ENCODE measurements at places on chromosomes 7 and 10.

- DNase-seq = no peak
These were observed 76.3 kb downstream of the DKK1 start for GRCh38 chr10:52390388-52390787.

DNA sequence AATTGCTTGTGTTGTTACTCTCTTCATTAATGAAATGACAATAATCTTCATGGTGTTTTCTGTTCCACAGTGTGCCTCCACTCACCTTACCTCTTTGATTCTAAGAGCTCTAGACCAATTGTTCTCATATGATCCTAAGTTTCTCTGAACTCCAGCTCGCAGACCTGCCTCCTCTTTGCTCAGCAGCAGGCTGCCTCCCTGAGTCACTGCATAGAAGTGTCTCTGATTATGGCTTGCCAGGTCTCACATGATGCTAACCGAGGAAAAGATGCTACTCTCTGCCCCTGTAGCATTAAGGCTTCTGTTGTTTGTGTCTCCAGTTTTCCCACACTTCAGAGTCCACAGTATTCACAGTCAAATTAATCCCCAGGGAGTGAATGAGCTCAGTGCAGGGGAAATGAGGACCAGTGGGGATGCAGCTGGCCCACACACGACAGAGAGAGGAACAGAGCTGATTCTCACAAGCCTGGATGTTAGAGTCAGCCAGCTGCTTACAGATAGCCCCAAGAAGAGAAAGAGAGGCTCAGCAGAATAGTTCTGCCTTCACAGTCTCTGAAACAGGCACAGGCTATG lies 145.9 kb upstream of the EGR2 start:
- no peak for DNase-seq

DNA sequence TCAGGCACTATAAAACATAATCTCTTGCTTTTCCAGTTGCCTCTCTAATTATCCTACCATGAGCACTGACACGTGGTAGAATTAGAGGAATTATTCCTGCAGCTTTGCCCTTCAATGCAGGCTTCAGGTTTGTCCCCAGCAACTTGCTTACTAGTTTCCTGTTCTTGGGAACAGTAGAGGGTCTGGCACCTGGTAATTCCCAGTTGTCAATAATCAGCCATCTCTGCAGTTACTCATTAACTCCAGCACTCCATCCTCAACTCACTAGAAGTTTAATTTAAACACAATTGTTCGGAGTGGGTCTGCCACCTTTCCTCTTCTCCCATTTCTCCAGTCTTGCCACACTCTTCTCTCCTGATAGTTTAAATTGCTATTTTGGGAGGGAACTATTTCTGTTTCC lies 324.3 kb upstream of the KIAA1217 start:
- no peak for DNase-seq

DNA sequence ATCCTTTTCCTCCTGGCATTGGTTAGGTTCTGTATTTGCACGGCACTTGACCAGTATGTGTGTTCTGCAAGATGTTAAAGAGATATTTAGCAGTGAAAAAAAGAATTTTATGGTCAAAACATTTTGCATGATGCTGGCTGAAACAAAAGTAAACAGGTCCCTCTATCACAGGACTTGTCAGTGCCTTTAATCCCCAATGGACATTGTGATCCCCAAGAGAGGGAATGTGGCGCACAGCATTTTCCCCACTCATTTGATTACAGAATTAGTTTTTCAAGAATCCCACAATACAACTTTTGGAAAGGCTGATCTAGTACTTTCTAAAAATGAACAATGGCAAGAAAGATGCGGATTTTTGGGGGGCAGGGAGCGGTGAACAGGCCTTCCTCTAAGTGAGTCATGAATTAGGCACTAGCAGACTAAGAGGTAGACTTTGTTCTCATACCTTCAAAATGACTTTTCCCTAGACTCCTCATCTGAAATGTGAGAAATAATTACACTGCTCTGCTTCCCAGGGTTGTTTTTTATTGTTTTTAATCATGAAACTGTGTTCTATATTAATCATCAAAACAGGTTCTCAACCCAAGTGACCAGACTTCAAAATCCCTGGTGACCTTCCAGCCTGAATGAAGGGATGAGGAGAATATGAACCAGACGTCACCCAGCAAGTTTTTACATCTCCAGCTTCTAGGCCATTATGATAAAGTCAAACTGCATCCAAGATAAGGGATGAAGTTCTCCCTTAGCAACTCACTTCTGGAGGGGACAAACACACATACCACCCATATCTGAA lies 8.6 kb downstream of the FBXW4 start:
- no peak for DNase-seq

- no peak for DNase-seq
These were observed 182.9 kb downstream of the DOCK4 start for GRCh38 chr7:112023282-112023681.

- no peak for DNase-seq
These were observed 308.8 kb downstream of the SEMA3D start for GRCh38 chr7:84877943-84878570.

- DNase-seq = no peak
These were observed 106.7 kb downstream of the REEP3 start for GRCh38 chr10:63627881-63628296.

DNA sequence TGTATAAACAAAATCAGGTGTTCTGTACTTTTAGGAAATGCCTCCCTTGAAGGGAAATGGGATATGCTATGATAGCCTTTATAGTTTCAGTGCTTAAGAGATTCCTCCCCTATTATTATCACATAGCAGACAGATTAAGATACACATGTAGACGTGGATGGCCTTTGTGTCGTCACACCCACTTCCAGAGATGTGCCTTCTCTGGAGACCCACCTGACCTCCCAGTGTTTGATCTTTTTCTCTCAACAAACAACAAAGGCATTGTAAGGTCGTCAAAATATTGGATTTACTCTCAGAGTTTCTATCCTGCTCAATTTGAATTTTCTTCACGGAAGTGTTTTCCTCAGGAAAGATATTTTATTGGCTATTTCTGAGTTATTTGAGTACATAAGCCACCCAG lies 25.7 kb upstream of the C1GALT1 start:
- no peak for DNase-seq

- no peak for DNase-seq
These were observed 245.7 kb downstream of the WDR11 start for GRCh38 chr10:121096617-121097431.

GRCh38 chr10:122859527-122859926 lies 13.9 kb upstream of the CUZD1 start:
- DNase-seq = no peak

- DNase-seq = no peak
These were observed 9.0 kb downstream of the SPOCK2 start for GRCh38 chr10:72079356-72079755.

GRCh38 chr7:127189074-127189473 lies 63.7 kb downstream of the GRM8 start:
- no peak for DNase-seq

DNA sequence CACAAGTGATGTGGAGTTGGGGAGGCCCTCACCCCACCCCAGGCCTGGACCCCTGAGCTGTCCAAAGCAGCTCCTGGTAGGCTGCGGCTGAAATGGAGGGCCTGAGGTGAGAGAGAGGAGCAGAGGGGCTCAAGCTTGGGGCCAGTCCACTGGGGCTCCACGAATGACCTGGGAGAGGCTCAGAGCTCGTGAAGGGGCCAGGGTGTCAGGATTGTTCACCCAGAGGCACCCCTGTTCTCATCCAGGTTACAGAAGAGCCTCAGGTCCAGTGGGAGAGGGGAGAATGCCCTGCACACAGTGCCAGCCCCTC lies 102.2 kb upstream of the RET start:
- no peak for DNase-seq

DNA sequence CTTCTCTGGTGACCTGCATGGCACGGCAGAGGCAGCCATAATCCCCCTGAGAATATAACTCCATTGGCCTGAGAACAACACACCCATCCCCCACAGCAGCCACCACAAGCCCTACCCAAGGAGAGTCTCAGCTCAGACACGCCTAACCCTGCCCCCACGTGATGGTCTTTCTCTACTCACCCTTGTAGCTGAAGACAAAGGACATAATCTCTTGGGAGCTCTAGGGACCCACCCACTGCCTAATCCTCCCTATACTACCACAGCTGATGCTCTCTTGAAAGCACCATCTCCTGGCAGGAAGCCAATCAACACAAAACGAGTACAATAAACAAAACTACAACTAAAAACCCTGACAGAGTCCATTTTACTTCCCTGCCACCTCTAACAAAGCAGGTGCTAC lies 30.7 kb upstream of the HPSE2 start:
- DNase-seq = no peak

DNA sequence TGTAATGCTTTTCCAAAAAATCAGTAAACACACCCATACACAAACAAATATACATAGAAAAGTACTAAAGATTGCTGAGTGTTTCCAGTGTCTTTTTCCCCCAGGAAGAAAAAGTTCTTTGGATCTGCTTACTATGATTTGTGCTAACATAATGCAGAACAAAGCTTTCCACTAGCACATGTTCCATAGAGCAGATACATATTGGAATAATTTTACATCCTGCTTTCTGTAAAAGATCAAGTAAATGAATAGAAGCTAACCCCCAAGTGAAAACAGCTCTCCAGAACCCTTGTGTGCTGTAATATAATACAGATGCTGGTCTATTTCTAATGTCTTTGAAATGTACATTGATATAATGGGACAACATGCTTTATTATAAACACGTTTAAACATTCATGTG lies 125.5 kb downstream of the PON1 start:
- DNase-seq = no peak

GRCh38 chr7:116161728-116162127 lies 48.6 kb upstream of the TES start:
- DNase-seq = no peak

- no peak for DNase-seq
These were observed 186.5 kb upstream of the BET1 start for GRCh38 chr7:94190599-94191061.

DNA sequence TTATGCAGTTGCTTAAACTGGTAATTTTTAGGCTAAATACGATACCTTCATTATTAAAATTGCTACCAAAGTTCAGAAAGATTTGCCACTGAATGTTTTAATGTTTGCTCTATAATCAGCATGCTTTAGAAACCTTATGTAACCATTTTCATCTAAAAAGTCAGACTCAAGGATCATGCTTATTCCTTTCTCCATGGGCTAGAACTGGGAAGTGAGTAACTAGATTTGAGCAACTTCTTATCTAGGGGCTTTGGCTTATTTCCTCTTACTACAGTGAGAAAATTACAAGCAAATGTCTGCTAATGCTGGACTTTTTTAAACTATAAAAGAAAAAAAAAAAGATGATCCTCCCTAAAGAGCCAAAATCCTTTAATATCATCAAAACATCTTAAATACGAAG lies 215.9 kb downstream of the CRPPA start:
- no peak for DNase-seq

DNA sequence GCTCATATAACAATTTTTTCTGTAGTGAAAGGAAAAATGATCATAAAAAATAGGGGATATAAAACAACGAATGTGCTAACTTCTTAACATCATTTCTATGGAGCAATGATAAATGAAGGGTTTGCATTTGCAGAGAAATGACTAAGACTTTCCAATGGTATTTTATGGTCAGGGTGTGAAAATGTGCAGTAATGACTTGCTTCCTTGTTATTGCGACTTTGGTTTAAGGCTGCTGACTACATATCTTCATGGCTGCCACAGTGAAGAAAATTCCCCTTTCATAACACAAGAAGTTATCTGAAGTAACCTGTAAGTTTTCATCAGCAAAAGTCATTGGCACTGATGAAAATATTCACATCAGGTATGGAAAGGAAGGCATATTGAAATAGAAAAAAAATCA lies 166.1 kb upstream of the NRG3 start:
- DNase-seq = no peak

DNA sequence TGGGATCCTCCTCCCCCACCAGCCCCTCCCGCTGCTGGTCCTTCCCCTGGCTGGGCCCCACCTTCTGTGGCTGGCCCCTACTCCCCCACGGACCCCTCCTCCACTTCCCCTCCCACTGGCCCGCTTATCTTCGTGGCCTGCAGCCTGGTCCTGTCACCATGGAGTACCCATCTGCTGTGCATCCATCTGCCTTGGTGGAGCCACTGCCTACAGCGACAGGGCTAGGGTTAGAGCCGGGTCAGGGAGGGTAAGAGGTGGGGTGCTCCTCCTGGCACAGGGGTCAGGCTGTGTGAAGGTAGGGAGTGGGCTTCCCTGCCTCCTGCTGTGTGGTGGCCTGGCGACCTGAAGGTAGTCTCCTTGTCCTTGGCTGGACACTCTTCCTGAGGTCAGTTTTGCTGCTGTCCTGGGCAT lies 5.2 kb downstream of the ADCY1 start:
- no peak for DNase-seq

DNA sequence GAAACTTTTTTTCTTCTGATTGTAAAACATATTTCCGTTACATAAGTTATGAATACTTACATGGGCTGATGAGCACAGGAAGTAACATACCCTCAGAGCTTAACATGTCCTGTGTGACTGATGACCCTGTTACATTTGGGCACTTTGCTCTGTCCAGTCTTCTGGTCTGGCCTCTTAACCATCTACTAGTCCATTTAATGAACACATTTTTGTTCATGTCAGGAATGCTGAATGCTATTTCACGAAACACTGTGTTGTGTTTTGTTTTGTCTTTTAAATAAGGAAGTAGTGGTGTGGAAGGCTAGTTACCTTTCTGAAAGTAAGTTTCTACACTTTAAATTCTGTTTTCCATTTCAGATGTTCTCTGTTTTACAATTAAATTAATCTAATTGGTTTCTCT lies 77.7 kb downstream of the RBM33 start:
- DNase-seq = no peak

DNA sequence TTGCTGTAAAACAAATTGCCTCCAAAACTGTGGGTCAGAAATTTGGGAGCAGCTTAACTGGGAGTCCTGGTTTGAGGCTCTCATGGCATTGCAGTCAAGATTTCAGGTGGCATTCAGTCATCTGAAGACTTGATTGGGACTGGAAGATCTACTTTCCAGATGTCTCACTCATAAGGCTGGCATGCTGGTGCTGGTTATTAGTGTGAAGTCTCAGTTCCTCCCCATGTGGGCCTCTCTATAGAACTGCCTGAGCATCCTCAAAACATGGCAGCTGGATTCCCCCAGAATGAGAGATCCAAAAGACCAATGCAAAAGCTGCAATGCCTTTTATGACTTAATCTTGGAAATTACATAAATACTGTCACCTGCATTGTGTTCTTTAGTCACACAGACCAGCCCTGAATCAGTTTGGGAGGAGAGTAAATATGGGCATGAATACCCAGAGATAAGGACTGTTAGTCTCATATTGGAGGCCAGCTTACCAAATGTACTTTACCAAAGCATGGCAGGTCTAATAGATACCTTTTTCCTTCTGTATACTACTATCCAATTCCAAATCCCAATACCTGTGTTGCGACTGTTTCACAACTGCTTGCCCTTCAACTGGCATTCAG lies 6.5 kb upstream of the HERPUD2 start:
- DNase-seq = no peak

DNA sequence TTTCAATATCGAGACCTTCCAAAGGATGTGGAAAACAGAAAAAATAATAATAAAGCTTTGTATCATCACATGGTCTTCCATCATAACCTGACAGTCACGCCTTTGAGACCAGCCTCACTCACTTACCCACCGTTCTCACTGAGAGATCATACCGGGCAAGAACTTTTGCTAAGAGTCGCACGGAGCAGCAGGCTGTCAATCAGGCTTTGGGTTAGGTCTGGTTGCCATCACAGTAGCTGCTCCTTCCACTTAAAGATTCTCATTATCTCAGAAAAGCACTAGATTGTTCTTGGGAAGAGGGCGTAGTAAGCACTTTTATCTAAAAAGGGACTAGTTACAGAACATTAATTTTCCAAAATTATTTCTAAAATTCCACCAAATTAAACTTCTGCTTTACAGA lies 2.0 kb downstream of the RELN start:
- DNase-seq = no peak

- no peak for DNase-seq
These were observed 674.4 kb downstream of the PHTF2 start for GRCh38 chr7:78473021-78473420.

- DNase-seq = no peak
These were observed 2.6 kb downstream of the CPA2 start for GRCh38 chr7:130269318-130269694.

Data from omental fat pad (tissue), 4 donors.